RWPE1 (cell line): ENCODE measurements at places on chromosomes 3 and 15.

DNA sequence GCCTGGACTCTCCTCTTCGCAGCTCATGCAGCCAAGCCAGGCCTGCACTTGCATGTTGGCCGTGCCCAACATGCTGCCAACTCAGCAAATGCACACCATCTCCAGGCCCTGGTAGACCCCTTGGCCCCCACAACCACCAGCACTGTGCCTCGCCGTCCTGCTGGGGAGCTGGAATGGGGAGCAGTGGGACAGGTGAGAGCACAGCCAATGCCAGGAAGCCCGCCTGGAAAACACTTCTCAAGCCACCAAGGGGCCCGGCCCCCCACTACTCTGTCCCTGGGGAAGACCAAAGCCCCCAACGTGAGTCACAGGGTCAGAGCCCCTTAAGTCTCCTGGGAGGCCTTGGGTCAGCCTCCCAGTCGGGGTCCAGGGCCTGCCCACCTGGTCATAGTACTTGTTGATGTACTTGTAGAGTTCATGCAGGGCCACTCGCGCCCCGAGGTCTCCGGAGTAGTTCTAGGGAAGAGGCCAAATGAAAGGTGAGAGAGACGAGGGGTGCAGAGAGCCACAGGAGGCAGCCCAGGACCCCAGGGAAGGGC is 24.5 kb downstream of the PLXNB1 start:
- no peak for DNase-seq

DNA sequence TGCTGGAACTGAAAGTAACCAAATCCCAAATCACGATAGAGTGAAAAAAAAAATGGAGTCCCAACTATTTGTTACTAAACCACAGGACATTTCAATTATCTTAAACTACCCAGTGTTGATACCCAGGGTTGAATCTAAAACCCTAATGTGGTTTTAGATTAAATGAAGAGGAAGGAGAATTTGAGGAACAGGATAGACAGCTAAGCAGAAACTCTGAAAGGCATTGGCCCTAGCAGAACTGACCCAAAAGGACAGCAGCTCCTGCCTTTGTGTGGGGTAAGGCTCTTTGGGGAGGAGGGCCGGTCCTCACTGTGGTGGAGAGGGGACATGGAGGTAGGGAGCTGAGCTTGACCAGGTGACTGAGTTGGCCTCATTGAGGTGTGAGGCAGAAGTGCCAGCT is 30.7 kb upstream of the SNRK start:
- DNase-seq: no peak

GRCh38 chr3:17629400-17629799 is 113.0 kb downstream of the TBC1D5 start:
- no peak for DNase-seq

DNA sequence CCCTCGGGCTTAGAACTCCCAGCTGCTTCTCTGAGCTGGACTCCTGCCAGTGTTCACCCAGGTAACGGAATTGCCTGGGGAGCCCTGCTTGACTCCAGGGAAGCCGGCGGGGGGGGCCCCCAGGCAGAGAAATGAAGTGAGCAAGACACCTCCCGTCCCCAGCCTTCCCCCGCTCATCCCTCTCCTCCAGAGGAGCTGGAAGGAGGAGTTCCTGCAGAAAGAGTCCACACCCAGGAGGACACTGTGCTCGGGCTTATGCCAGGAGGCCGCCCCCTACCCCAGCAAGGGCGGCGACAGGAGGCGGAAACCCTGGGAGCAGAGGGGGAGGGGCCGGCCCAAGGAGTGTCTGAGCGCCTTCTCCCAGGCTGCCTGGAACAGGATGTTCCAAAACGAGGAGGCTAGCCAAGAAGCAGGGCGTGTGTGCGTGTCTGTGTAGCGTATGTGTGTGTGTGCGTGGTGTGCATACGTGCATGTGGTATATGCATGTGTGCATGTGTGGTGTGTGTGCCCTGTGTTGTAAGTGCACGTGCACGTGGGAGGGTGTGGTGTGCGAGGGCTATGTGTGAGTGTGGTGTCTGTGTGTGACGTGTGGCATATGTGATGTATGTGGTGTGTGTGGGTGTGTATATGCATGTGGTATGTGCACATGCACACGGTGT is 511.3 kb downstream of the SHQ1 start:
- peak; percentile 68 for DNase-seq

DNA sequence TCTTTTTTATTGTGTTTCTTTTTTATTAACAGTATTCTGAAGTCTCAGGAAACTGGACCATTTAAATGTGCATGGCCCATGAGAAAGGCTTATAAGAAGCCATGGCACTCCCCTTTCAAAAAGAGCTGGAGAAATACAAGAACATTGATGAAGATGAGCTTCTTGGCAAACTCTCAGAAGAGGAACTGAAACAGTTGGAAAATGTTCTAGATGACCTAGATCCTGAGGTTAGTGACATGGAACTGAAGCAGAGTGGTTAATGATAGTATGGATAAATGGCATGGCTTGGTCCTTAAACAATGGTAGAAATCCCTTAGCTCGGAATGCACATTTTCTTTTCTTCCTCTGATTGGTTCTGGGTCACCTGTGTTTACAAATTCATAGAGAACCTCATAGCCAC is 14.9 kb downstream of the TMOD2 start:
- DNase-seq: no peak

- DNase-seq: no peak
These were observed 50.4 kb upstream of the NEO1 start for GRCh38 chr15:73001840-73002239.

- DNase-seq: no peak
These were observed 149.4 kb upstream of the SLC6A11 start for GRCh38 chr3:10666621-10667020.

DNA sequence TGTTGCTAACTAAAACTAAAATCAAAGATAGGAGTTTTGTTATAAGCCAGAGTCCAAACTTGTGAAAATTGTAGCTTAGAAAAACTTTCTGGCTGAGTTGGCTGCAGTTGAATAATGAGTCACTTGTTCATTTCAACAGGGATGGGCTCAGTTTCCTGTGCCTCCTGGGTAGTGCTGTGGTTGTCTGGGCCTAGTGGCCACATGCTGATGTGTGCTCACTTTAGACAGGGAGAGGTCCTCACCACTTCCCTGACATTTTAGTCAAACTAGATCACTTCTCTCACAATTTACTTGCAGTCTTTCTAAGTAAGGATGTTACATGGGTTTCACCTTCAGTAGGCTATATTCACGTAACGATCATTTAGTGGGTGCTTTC is 6.3 kb upstream of the UBE2Q2 start:
- DNase-seq: peak; percentile 57
